ENCODE measurements at places on chromosomes 2 and 18. TPM values are rescaled to one million over a fixed set of nuclear protein-coding genes. Genes with fewer than 3 reads are reported as not detected.

- no peak for DNase-seq
Measured at GRCh38 chr2:61770746-61771145, 83.1 kb downstream of the FAM161A start.

GRCh38 chr2:115414466-115414865 is 972.0 kb downstream of the DPP10 start:
- no peak for DNase-seq

GRCh38 chr2:36973320-36973719 is 7.0 kb upstream of the STRN start:
- no peak for DNase-seq

- no peak for DNase-seq
Measured at GRCh38 chr2:40257340-40258134, 194.4 kb downstream of the SLC8A1 start.

DNA sequence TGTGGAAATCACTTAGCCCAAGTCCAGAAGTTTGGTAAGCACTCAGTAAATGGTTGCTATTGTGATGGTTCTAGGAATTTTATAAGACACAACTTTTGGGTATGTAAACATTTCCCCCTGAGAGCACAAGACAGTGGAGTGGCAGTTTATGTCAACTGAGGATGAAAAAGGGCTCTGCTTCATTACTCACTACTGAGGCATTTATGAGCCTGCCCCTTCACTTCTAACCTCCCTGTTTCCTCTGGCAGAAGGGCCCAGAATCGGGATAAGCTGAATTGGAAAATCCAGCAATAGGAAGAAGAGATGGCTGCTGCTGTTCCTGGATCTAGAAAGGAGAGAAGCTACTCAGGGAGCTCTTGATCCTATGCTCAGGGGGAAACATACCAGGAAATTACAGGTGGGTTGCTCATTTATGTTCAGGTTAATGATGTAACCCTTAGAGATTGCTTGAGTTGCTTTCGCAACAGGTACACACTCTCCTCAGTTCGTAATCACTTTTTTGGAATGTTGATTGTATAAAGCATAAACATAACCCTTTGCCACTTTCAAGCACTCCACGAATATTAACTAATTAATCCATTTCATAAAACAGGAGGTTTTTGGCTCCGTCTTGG is 46.3 kb downstream of the ADCYAP1 start:
- DNase-seq, result no peak

DNA sequence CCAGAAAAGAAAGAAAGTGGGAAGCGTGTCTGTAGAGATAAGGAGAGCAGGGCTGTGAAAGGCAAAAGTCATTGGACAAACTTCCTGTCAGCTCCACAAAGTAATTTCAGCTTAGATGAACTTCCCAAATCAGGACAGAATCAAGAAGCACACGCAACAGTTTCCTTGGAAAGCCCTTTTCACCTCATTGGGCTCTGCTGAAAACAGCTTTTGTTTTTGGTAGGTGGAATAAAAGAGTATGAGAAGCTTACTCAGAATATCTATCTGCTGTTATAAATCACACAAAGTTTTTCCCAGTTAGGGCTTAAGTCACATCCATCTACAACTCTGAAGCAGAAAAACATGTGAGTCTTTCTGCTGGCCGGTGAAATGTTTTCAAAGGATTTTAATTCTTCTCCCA is 42.4 kb upstream of the EFEMP1 start:
- DNase-seq, result no peak

DNA sequence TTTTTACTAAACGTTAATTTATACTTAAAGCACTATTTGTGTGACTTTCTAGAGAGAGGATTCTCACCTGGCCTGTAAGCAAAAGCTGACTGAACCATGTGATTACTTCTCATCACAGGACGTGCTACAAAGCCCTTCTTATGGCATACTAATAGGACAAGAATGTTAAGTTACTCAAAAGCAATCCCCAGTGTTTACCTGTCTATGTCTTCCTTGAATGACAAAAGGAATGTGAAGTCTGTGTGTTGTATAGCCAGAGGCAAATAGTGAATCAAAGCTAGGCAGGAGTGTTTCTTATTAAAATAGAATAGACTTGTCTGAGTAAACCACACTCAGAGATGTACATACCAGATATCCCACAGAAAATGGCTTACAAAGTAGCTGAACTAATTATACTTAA is 1465.5 kb downstream of the SUCLG1 start:
- DNase-seq, result no peak

- no peak for DNase-seq
Measured at GRCh38 chr18:65423776-65424175, 327.0 kb upstream of the CDH7 start.

DNA sequence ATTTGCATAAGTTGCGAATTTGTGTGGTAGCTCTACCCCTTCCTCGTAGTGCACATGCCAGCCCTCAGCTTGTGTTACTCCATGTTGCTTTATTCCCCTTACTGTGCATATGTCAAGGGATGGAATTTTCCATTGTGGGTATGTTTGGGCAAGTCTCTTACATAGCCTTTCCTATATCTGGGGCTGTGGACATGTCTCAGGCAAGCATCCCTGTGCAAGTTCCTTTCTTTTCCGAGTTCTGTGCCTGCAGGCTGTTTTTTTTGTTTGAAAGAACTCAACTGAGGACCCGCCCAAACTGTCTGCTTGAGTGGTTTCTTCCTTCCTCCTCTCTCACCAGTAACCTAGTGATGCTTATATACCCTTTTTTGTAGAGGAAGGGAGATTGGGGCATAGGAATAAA is 1739.1 kb upstream of the PIK3C3 start:
- no peak for DNase-seq

- DNase-seq, result no peak
Measured at GRCh38 chr2:173059971-173060461, 15.6 kb upstream of the MAP3K20 start.

- no peak for DNase-seq
Measured at GRCh38 chr18:50044402-50044801, 150.5 kb downstream of the MYO5B start.

The DPP10 gene
- 3.3 TPM for total RNA-seq

The GAL3ST2 gene
- not detected for total RNA-seq

The NYAP2 gene
- not detected for total RNA-seq

The ATOH8 gene
- 1.8 TPM for total RNA-seq

The ZSWIM2 gene
- total RNA-seq, result not detected

The HOXD10 gene
- not detected for total RNA-seq

The ASXL3 gene
- total RNA-seq, result 7.2 TPM
